PC-3 (cell line): ENCODE measurements at places on chromosomes 6 and 20.

DNA sequence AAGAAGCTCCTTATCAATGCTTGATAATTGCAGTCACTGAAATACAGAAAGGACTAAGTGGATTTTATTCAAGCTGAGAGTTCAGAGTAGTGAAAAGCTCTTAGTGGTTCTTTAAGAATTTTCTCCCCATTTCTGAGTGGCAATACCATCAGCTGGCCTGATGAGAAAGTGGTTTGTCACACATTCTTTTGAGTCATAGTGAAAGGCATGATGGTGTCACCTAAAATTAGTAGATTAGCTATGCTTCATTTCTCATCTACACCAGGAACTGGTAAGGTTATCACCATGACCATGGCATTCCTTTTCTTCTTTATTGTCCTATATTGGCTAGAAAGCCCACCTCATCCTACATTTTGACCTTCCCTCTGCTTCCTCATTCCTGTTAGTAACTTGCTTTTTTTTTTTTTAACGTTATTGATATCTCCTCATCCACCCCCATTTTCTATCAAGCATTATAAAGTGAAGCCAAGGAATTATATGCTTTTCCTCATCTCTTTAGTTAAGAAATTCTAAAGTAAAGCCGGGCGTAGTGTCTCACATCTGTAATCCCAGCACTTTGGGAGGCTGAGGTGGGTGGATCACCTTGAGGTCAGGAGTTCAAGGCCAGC lies 67.4 kb upstream of the LOC128125822 start:
- peak; percentile 27 for DNase-seq

DNA sequence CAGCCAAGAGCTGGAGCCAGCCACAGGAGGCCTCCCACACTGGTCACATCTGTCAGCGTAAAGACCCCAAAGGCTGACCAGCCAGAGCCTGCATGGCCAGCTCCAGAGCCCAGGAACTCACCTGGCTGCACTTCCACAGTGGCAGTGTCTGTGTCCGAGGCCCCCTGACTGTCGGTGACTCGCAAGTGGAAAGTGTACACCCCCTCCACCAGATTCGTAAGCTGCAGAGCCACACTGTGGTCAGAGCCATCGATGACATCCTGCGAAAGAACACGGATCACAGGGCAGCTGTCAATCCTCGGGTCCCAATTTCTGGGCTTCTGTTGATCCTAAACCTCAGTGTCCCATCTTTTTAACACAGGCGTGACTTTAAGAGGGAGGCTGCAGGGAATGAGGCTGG lies 69.3 kb downstream of the ALDH5A1 start:
- no peak for DNase-seq

DNA sequence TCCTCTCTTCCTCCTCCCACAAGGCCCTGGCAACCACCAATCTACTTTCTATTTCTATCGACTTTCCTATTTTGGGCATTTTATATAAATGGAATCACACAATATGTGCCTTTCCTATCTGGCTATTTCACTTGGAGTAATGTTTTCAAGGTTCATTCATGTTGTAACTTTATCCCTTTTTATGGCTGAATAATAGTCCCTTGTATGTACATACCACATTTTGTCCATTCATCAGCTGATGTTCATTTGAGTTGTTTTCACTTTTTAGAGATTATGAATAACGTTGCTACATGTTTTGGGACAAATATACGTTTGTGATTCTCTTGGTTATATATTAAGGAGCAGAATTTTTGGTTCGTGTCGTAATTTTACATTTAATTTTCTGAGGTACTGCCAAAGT lies 33.9 kb downstream of the SCGN start:
- no peak for DNase-seq

- DNase-seq: peak; percentile 25
These were observed 62.0 kb upstream of the EPB41L1 start for GRCh38 chr20:36092398-36093024.

DNA sequence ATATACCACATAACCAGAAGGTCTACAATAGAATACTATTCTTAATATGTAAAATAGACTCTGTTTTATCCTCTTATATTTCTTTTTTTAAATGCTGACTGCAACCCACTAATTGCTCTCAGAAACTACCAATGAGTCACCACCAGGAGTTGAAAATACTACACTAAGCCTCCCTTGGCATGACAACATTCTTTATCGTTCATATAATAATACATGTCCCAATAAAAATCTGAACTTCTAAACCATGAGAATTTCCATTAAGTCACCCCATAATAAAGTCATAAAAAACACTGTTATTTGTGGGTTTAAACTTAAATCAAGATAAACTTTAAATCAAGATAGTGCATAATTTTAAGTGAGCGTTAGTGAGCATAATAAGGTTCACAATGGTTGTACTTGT lies 4.2 kb downstream of the HACE1 start:
- DNase-seq: peak; percentile 13

- no peak for DNase-seq
These were observed 717.4 kb upstream of the MANEA start for GRCh38 chr6:94859924-94860323.

DNA sequence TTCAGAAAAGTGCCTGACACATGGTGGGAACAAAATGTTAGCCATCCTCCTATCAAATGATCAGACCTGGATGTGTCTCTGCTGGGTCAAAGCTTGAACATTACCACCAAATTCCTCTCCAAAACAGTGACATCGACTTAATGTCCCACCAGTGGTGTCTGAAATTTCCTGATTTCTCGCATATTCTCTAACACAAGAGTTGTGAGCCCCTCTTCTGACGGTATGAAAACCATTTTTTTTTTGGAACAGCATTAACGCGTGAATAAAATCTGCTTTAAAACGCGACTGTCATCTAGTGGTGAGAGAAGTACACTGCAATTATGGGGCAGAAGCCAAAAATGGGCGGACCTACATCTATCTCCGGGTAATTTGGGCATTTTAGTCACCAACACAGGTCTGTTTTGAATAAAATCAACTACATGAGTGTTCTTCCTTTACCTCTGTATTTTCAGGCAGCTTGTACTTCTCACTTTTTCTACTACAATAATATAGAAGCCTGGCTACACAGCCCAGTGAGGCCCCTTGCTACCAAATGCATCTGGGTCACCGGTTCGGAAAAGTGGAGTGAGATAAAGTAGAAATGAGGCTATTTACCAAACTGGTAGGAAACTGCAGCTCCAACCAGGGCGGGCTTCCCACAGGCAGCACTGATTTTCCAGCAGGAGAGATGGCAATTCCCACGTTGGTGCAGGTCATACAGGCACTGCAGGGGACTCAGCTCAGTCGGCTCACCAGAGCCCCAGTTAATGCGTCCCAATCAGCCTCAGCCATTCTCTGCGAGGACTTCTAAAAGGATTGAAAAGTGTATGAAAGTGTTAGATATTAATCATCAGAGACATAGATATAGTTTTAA lies 27.4 kb downstream of the MGME1 start:
- peak; percentile 88 for DNase-seq

DNA sequence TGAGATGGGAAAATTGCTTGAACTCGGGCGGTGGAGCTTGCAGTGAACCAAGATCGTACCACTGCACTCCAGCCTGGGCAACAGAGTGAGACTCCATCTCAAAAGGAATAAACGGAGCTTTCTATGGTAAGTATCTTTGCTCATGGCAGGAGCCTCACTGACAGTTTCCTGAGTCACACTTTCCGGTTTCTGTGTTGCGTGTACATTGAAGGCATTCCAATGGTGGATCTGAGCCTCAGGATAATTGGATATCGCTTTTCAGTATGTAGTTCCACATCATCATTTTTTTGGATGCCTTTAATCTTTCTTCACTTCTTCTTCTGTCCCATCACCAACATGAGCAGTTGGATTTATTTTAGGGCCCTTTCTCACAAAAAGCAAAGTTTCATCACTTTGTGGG lies 28.6 kb upstream of the GTSF1L start:
- DNase-seq: peak; percentile 64

DNA sequence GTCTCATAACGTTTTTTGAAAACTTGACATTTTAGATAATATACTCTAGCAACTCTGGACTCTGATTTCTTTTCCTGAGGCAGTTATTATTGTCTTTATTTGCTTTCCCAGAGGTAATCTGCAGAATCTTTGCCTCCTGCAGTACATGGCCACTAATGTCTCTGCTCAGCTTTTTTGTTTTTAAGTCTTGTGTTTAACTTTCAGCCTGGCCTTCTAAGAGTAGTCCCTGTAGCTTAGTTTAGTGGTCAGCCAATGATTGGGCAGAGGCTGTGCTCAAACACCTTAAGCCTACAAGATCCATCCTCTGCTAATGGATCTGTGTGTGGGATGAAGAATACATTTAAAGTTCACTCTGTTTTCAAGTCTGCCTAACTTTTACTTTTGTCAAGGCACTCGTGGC lies 97.1 kb upstream of the SLC22A16 start:
- no peak for DNase-seq

GRCh38 chr6:88165844-88166492 lies at the start of gene CNR1:
Gene CNR1, minus strand, starts transcription at chr6:88166347. Its CDS starts 21,073 bp downstream, at chr6:88145274.
- no peak for DNase-seq

- no peak for DNase-seq
These were observed 16.3 kb downstream of the RIN2 start for GRCh38 chr20:19774135-19774933.

DNA sequence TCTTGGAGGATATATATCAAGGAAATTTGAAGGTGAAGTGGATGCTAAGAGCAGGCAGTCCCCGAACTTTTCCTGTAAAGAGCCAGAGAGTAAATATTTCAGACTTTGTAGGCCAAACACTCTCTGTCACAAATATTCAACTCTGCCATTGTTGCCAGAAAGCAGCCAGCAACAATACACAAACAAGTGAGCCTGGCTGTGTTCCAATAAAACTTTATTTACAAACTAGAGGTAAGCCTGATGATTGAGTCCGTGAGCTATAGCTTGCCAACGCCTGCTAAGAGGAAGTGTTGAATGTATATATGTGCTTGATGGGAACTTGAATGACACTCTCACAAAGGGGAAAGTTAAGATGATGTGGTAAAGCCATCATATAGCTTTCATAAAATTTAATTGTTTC lies 166.0 kb upstream of the PLN start:
- DNase-seq: no peak

DNA sequence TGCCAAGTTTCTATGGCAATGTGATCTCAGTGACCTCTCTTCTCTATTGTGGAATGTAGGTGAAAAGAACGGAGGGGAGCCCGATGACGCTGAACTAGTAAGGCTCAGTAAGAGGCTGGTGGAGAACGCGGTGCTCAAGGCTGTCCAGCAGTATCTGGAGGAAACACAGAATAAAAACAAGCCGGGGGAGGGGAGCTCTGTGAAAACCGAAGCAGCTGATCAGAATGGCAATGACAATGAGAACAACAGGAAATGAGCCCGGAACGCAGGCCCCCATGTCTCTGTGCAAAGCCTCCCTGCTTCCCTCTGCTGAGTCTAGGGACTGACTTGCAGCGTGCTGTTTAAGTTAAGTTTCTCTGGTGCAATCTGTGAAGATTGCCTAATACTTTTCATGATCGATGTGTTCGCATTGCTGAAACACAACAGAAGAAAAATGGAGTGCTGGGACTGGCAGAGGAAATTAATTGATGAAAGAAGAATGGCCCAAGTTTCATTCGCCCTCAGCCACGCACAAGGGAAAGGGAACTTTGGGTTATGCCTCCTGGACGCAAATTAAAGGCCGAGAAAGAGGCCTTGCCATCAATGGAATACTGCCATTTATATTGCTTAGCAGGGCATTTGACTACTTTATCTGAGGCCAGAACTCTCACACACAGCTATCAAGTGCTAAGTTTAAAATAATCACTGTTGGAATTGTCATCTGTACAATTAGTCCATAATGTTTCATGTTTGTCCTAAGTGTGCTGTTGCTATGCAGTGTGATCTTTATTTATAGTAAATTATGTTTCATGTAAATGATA lies 146.4 kb downstream of the AKAP7 start:
- DNase-seq: no peak

DNA sequence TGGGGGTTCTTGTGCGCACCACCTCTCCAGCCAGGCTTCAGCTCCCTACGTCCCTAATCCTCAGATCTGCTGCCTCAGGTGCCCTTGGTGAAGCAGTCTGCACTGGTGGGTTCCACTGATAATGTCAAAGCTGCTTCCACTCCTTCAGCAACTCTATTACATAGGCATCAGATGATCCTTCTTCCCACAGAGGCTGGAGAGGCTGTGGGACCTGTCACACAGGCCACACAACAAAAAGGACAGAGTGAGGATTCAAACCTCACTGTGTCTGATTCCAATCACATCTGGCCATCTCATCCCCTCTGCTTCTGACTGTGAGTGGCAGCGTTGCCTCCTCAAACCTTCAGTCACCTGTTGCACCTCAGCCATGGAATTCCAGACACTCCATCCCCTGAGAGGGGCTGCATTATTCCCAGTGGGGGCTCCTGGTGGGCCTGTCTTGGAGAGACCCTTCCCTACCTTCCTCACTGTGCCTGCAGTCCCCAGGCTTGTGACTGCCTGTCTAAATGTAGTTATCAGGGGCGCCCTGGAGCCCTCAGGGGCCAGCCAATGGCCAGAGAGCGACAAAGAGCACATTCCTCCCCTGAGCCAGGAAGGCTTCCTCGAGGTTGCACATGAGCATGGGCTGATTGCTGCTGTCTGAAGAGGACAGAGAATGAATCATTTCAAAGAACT lies 211.4 kb upstream of the ECI2 start:
- DNase-seq: no peak

GRCh38 chr6:21823371-21823770 lies 229.8 kb downstream of the SOX4 start:
- no peak for DNase-seq

GRCh38 chr6:158467923-158468322 lies 92.0 kb upstream of the TMEM181 start:
- DNase-seq: no peak

DNA sequence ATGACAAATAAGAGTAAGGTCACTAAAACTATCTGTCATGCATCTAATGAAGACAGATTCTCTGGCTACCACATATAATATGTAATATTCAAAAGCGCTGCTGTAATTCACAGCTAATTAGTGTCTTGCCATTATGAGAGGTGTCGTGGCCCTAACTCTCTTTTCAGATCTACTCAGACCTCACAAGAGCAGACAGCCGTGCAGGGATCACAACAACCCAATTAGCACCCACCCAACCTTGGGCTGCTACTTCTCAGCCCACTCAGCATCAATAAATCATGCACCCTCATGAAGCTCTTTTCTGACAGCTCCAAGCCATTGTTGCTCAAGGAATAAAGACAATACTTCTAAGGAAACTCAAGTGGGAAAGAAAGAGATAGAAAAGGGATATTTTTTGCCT lies 61.5 kb downstream of the FRK start:
- no peak for DNase-seq

DNA sequence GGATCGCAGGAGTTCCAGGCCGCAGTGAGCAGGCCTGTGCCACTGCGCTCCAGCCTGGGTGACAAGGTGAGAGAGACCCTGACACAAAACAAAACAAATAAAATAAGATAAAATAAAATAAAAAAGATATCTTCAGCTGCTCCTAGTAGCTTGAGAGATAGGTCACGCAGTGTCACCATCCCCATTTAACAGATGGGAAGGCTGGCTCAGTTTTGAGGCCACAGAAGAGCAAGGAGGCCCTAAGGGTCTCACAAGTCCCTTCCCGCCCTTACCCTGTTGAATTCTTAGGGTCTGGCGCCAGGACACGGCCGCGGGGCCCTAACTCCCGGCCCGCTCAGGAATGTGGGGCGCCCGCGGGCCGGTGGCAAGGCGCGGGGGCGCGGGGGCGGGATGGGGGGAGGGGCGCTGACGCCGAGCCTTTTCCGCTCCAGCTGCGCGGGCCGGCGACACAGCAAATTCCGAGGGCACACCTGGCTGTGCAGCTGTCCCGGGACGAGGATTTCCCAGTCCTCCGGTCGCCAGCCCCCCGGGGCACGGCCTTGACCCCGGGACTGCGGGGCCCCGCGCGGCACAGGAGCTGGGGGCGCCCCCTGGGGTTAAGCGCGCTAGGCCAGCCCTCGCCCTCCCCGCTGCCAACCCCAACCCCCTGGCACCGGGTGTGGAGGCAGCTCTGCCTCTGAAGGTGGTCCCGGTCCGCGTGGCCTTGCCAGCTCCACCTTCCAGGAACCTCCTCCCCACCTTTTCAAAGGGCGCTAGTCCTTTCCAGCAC lies 10.3 kb upstream of the R3HDML start:
- DNase-seq: no peak
